ENCODE measurements at places on chromosomes 1 and 21. TPM values are rescaled to one million over a fixed set of nuclear protein-coding genes. Genes with fewer than 3 reads are reported as not detected.
A peak's percentile ranks its signal among the peaks of the same experiment; 100 is the strongest.

DNA sequence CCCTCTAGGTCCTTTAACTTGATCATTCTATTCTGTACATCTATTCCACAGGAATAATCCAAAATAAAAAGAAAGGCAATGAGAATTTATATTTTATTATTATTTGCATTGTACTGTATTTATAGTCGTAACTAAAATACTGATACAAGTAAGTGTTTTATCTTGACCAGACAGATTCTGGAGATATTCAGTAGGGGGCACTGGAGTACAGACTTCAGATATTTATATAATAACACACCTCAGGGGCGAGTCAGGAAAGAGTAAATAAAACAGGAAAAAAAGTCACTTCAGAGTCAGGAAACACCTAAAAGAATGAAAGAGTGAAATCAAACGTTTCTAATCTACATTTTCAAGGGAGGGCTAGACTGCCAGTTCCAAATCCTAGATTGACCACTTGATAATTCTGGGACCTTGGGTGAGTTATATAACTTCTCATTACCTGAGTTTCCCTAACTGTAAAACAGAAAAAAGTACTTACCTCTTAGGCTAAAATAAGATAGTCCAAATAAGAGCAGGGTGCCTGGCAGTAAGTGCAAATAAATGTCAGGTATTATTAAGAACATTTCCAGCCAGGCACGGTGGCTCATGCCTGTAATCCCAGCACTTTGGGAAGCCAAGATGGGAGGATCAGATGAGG, 31.1 kb upstream of the MTF1 start:
- peak; percentile 54 for DNase-seq

GRCh38 chr1:147072482-147073432, 99.5 kb downstream of the PRKAB2 start:
- DNase-seq: peak; percentile 27

The KIF14 gene
- total RNA-seq: 39.7 TPM

The DCLRE1B gene
- 34.6 TPM for total RNA-seq

- no peak for DNase-seq
Observed at GRCh38 chr1:199901341-199901740, 126.2 kb upstream of the NR5A2 start.

- DNase-seq: no peak
Observed at GRCh38 chr1:67647814-67648358, 37.1 kb upstream of the GADD45A start.

The ATPAF1 gene
- 51.9 TPM for total RNA-seq

DNA sequence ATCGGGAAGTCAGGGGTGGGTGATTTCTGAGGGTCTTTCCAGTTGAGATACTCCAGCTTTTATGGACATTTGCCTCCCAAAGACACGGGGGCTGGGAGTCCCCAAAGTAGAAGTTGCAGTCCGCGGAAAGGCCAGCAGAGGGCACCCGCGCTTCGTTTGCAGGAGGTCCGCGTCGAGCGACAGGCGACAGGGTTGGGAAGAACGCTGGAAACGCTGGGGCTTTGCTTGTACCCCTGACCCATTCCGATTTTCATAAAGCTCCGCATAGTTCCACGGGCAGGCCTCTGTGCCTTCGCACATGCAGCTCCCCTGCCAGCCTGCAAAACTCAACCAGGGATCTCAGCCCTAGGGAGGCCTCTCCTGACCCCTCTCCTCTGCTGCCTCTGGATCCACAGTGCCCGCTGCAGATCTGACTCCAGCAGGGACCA, 44.2 kb upstream of the LAPTM5 start:
- DNase-seq: peak; percentile 84

The FOXD2 gene
- 0.17 TPM for total RNA-seq

DNA sequence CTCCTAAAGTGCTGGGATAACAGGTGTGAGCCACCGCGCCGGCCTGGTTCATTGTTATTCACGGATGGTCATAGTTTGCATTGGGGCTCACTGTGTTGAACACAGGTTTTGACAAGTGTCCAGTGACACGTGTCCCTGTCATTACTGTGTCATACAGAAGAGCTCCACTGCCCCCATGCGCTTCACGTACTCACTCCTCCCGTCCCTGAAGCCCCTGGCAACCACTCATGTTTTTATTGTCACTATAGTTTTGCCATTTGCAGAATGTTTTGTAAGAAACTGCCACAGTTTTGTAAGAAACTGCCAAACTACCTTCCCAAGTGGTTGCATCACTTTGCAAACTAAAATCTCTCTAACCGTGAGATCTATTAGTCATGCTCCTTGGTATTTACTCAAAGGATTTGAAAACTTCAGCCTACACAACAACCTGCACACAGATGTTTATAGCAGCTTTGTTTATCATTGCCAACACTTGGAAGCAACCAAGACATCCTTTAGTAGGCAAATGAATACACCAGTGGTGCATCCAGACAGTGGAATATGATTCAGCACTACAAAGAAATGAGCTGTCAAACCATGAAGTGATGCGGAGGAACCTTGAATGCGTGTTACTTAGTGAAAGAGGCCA, 163.2 kb upstream of the COL6A1 start:
- DNase-seq: no peak

GRCh38 chr1:182641561-182641960, 37.4 kb upstream of the RGS16 start:
- DNase-seq: no peak

The POU3F1 gene
- total RNA-seq: 83.3 TPM

DNA sequence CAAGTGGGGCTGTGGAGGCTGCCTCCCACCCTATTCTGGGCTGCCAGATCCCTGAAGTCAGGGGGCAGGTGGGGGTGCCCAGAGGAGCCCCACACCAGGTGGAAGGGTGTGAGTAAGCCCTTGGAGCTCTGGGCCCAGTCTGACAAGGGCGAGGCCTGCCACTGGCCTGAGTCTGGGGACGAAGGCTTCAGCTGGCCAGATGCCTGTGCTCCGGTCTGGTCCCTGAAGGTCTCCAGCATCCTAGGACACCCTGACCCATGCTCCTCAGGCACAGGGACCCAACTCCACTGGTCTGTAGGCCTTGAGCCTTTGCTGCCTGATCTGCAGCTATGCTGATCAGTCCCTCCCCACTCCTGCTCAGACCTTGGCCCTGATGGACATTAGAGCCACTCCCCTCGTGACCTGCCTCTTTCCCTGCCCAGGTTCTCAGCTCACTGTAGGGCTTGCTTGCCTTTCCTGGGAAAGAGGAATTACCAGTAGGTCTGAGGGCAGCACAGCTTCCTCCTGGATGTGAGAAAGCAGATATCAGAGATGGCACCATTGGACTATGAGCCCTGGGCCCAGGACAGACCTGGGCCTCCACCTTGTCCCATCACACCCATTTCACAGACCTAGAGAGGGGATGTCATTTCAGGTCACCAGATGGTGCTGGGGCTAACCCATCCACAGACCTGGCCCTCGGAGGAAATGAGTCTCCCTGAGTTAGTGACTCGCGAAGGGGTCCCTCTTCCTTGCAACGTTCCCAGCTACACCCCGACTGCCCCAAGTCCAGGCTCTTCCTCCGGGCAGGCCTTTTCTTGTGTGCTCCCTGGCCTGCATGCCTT, 32.8 kb upstream of the CSF3R start:
- no peak for DNase-seq

DNA sequence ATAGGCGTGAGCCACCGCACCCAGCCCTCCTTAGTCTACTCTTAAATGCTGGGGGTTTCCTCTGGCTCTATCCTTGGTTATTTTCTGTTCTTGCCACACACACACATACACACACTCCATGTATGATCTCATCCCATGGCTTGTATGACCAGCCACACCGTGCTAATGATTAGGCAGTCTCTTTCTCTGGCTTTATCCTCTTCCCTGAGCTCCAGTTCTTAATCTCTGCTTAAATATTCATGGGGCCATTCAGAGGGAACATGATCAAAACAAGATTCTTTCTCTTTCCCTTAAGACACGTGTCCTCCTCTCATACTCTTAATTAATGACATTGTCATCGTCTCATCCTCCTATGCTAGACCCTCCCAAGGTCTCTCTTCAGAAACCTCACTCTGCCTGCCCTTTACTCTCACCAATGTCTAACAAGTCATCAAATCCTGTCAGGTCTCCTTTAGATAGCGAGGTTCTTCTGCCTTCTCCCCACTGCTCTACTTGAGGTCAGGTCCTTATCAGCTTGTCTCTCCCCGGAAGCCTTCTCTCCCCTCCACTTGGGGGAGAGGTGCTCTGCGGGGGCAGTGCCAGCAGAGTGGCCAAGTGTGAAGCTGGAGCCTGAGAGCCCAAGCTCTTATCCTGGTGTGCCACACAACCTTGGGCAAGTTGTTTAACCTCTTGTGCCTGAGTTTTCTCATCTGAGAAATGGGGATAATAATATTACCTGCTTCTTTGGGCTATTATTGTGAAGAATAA, 83.0 kb upstream of the GNG12 start:
- DNase-seq: no peak

GRCh38 chr1:4330805-4331766, 323.3 kb upstream of the AJAP1 start:
- DNase-seq: no peak

GRCh38 chr1:73673971-73674370, 524.0 kb downstream of the LRRIQ3 start:
- DNase-seq: peak; percentile 63

GRCh38 chr1:197178998-197179397, 32.5 kb upstream of the ASPM start:
- peak; percentile 5 for DNase-seq

The MCL1 gene
- total RNA-seq: 163 TPM

The TPM3 gene
- 746 TPM for total RNA-seq

The SETD4 gene
- total RNA-seq: 29.3 TPM

The SMCP gene
- not detected for total RNA-seq

DNA sequence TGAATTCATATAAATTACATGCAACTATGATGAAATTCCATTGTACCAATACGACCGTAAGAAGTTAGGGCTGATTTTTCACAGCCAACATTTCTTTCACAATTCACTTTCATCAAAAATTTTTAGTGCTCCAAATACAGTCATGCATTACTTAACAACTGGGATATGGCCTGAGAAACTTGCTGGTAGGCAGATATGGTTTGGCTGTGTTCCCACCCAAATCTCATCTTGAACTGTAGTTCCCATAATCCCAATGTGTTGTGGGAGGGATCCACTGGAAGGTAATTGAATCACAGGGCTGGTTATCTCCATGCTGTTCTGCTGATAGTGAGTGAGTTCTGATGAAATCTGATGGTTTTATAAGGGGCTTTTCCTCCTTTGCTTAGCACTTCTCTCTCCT, 244.4 kb downstream of the AKT3 start:
- no peak for DNase-seq

The SGIP1 gene
- total RNA-seq: 1.6 TPM

DNA sequence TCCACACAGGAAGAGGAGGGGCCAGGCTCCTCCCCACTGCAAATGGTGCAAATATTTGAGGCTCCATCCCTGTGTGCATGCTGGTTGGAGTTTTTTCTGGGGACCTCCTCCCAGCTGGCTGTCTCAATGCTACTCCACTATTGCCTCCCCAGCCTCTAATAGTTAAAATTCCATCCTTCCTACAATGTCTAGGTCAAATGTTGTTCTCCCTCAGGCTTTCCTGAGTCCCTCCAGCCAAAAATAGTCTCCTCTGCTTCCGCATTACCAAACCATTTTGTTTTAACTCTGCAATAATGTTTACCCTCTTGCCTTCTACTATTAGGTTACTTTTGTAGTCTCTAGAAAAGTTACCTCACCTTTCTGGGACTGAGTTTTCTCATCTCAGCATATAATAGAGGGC, 29.6 kb upstream of the FMO1 start:
- no peak for DNase-seq

GRCh38 chr21:44582055-44582454, 1.7 kb upstream of the KRTAP10-5 start:
- no peak for DNase-seq

The KCNJ15 gene
- total RNA-seq: not detected

DNA sequence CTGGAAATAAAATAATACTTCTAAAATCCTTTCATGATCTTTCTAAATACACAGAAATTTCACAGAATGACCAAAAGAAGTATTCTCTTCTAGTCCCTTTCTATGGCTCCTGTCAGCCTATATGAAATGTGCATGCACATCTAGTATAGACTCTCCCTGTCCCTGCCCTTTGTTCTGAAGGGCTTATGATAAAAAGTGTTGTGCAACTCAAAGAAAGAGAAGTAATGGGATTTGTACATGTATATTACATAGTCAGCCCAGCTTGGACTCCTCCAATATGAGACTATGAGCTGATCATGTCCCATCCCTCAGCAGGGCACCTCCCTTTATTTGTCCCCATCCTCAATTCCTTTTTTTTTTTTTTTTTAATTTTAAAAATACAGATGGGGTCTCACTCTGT, 42.1 kb upstream of the LAX1 start:
- no peak for DNase-seq

The CR1L gene
- total RNA-seq: not detected

The UBE2U gene
- not detected for total RNA-seq

The ZYG11A gene
- 0.31 TPM for total RNA-seq

The CHRM3 gene
- not detected for total RNA-seq

The STUM gene
- 0.54 TPM for total RNA-seq

The RNF186 gene
- not detected for total RNA-seq

The SLC35E2B gene
- total RNA-seq: 60.5 TPM

DNA sequence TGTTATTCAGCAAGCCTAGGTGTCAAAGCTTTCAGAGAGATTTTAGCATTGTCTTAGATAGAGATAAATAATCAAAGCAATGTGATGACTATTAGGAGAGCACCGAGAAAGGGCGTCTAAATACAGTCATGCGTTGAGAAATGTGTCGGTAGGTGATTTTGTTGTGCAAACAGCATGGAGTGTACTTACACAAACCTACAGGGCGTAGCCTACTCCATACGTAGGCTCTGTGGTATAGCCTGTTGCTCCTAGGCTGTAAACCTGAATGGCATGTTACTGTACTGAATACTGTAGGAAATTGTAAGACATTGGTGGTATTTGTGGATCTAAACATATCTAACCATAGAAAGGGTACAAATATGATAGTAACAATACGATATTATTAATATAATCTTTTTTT, 31.8 kb downstream of the KIF1B start:
- no peak for DNase-seq

The S100B gene
- total RNA-seq: not detected

GRCh38 chr1:234690872-234691271, 80.9 kb upstream of the IRF2BP2 start:
- no peak for DNase-seq

GRCh38 chr1:43507296-43508295, 23.1 kb upstream of the PTPRF start:
- no peak for DNase-seq

- DNase-seq: peak; percentile 29
Observed at GRCh38 chr1:234302354-234302962, 70.8 kb upstream of the COA6 start.

GRCh38 chr1:219492717-219493116, 120.2 kb downstream of the ZC3H11B start:
- DNase-seq: no peak

The CRP gene
- not detected for total RNA-seq

DNA sequence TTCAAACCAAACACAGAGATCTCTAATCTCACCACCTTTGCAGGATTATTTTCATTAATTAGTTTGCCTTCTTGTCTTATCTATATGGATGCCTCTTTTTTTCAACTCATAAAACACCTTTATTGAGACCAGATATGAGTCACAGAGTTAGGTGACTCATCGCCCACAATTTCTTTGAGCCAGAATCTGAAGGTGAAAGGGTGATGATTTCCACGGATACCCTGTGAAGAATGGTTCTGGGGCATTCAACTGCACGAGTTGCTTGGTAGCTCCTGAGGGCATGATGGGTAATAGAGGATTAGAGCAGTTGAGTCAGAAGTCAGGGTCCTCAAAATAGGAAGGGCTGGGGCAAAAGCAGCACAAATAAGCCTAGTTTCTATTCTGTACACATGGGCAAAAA, 128.2 kb downstream of the TBX19 start:
- no peak for DNase-seq

The KCNJ9 gene
- total RNA-seq: not detected

- DNase-seq: no peak
Observed at GRCh38 chr1:104092698-104093097, 343.0 kb downstream of the AMY1C start.

GRCh38 chr1:151325646-151326429, 1.4 kb downstream of the PI4KB start:
- DNase-seq: no peak

All from A673 (cell line).